Fibroblast of skin of right biceps (primary cell): ENCODE measurements at places on chromosomes 12 and 14.

DNA sequence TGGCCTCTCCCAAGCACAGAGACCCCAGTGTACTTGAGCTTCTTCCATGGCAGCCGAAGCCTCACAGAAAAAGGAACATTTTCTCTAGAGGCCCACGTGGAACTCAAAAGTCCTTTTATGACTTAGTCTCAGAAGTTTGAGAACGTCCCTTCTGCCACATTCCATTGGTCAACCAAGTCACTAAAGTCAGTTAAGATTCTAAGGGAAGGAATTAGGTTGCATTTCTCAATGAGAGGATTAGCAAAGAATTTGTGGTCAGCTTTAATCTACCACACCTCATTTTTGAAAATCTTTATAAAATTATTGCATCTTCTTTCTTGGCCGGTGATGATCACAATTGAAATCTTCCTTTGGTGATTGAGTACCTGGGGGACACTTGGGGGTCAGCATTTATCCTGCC, 279.9 kb upstream of the TBX3 start:
- no peak for DNase-seq

- DNase-seq, result no peak
Observed at GRCh38 chr14:87863047-87863446, 129.9 kb downstream of the GALC start.

GRCh38 chr12:75447691-75448393, 32.7 kb upstream of the GLIPR1 start:
- DNase-seq, result peak; percentile 55

- DNase-seq, result peak; percentile 12
Observed at GRCh38 chr14:90714811-90715210, 101.4 kb downstream of the TTC7B start.

GRCh38 chr12:11838403-11838802, 188.9 kb downstream of the ETV6 start:
- no peak for DNase-seq

DNA sequence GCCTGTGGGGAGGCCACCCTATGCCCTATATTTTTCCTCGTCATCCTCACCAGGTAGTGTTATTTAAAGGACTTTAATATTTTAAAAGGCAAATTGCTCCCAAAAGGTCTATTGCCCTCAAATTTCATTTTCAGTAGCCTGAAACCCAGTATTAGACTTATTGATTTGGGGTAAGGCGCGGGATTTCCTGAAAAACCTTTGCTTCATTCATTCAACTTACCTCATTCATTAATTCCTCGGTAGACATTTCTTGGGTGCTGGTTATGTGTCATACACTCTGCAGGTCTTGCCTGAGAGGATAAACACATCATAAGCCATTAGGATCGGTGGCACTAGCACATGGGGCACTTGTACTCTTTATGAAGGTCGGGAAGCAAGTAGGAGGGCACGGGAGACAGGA, 99.2 kb downstream of the ARF6 start:
- DNase-seq, result no peak

DNA sequence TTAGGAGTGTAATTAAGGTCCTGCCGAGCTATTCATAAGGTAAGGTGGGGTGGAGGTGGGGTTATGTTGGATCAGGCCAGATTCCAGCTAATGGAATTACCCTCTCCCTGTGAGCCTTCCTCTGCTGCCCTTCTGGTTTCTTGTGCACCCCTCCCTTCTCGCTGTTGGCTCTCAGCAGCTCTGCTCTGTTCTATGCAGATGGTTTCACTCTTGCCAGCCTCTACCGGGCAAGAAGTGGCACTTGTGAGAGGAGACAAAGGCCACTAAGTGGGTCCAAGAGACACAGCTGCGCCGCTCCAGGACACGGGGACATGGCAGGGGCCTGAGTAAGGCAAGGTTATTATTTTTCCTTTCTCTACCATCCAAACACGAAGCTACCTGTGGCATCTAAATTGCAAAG, 334.4 kb downstream of the EMP1 start:
- DNase-seq, result no peak

DNA sequence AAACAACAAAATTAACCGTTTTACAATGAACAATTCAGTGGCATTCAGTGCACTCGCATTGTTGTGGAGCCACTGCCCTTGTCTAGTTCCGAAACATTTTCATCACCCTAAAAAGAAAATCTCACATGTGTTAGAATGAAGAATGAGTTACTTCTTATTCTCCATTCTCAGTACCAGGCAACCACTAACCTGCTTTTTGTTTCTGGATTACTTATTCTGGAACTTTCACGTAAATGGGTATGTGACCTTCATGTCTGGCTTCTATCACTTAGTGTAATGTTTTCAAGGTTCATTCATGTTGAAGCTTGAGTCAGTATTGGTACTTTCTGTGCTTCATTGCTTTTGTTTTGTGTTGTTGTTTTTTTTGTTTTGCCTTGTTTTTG, 15.6 kb downstream of the RCOR1 start:
- no peak for DNase-seq

- DNase-seq, result peak; percentile 19
Observed at GRCh38 chr14:69287098-69288010, 27.4 kb downstream of the GALNT16 start.

GRCh38 chr12:93743999-93744689, 67.0 kb downstream of the CRADD start:
- DNase-seq, result no peak

- DNase-seq, result peak; percentile 36
Observed at GRCh38 chr12:32454075-32454474, 54.7 kb downstream of the FGD4 start.

DNA sequence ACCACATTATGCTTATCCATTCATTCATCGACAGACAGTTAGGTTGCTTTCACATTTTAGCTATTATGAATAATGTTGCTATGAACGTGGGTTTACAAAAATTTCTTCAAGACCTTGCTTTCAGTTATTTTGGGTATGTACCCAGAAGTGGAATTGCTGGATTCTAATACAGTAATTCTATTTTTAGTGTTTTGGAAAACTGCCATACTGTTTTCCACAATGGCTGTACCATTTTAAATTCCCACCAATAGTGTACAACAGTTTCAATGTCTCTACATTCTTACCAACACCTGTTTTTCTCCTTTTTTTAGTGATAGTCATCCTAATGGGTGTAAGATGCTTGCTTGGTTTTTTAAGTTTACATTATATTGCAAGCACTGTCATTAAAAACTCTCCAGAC, 147.5 kb downstream of the ZFP36L1 start:
- DNase-seq, result no peak

- no peak for DNase-seq
Observed at GRCh38 chr12:41940571-41940970, 204.1 kb downstream of the GXYLT1 start.

DNA sequence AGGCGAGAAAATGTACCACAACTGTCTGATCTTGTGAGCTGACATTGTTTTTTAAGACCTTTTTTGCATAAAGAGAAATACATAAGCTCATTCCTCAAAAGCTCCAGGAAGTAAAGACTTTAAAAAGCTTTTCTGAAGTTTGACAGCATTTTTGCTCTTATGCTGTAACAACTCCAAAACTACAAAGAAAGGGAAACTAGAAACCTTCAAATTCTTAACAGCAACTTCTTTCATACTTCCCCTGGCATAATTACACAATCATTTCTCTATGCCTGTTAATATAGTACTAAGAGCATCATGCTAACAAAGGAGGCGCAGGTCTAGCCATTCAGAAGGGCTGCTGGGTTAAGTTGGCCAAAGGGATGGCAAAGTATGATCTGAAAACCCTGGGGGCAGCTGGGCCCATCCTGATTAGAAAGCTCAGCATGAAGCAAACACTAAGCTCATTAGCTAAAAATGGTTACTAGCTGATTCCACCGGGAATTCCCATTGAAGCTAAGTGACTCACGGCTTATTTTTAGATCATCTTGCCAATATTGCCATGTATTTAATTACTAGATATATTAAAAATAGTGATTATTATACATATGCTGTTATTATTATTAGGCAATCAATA, 26.1 kb upstream of the ANP32D start:
- DNase-seq, result no peak

GRCh38 chr12:118059341-118060191, 1.4 kb downstream of the WSB2 start:
- DNase-seq, result peak; percentile 69

- DNase-seq, result peak; percentile 27
Observed at GRCh38 chr12:39905152-39905551, 200.7 kb downstream of the SLC2A13 start.

DNA sequence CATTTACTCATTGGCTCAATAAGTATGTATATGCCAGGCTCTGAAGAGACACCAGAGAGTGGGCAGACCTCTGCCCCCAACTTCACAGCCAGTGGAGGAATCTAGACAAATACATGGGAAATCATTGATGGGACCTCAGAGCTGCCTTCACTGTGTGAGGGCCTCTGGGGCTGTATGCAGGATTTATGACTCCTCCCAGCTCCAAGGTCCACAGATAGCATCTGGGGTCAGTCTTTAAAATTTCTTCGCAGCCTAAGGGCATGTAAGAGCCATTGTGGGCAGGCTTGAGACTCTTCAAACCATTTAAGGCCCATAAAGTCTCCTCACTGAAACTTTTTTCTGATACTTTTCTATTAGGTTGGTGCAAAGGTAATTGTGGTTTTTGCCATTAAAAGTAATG, 125.5 kb downstream of the SPTSSA start:
- no peak for DNase-seq

DNA sequence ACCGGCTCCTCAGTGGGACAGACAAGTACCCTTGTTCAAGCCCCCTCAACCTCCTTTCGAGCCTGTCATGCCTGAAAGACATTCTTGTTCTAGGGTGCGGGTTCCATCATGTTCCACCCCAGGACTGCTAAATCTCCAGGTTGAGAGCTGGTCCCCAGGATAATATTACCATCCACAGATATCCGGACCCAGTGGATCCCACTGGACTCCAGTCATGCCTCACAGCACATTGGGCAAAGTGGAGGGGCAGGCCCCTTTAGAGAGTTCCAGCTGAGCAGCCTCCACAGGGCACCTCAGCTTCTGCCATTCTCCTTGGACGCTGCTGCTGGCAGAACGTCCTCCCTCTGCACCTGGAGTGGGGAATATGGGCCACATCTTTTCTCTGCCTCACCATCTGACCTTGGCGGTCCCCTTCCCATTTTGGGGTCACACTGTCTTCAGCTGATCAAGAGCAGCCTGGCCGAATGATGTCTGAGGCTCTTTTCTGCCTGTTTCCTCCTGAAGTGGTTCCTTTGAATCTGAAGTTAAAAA, 137.4 kb downstream of the BCL11B start:
- DNase-seq, result no peak

- no peak for DNase-seq
Observed at GRCh38 chr14:101364503-101365328, 196.6 kb upstream of the DIO3 start.

GRCh38 chr12:130576371-130576816, 139.7 kb downstream of the RIMBP2 start:
- no peak for DNase-seq

DNA sequence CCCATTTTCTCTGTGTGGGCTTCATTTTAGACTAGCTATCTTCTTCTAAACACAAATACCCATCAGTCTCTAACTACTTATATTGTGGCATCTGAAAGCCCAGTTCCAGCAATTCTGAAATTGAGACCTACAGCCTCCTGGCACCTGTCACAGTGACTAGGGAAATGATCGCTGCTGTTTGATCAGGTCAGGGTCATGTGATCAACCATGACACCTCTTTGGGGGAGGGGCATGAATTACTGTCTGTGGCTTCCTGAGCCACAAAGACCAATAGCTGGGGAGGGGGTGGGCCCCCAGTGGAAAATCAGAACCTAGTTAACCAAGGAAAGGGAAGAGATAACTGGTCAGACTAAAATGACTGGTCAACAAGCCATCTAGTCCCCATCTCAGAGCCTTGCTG, 14.1 kb downstream of the WSCD2 start:
- no peak for DNase-seq

DNA sequence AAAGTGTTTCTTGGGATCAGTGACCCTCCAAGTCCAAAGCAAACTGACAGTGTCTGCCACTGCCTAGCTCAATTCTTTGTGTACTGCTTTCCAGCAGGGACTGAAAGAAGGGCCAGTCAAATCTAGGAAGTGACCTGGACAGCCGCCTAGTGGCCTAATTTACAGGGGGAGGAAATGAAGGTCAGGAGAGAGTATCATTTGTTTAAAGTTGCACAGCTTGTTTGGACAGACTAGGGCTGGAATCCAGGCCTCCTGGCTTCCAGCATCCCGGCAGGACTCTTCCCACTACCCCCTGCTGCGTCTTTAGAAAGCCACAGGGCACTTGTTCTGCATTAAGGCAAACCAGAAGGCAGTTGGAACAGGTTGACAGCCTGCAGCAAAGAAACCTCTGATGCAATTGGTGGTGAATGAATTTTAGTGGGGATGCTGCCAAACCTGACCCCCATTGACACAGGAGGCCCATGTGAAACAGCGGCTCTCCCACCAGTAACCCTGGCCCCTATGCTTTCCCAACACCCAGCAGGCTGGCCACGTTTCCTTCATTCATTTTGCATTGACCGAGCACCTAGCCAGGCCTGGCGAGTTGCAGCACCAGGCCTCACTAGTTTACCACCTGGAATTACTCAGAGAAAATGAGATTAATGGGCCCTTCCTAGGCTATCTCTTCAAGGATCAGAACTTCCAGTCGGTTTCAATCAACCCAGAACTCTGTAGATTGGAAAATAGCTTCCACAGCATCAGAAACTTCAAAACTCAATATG, 28.2 kb downstream of the GALNT16 start:
- peak; percentile 17 for DNase-seq

- DNase-seq, result no peak
Observed at GRCh38 chr12:53217931-53218307, 10.9 kb upstream of the ITGB7 start.

- peak; percentile 40 for DNase-seq
Observed at GRCh38 chr14:61388173-61388975, 67.0 kb downstream of the PRKCH start.

DNA sequence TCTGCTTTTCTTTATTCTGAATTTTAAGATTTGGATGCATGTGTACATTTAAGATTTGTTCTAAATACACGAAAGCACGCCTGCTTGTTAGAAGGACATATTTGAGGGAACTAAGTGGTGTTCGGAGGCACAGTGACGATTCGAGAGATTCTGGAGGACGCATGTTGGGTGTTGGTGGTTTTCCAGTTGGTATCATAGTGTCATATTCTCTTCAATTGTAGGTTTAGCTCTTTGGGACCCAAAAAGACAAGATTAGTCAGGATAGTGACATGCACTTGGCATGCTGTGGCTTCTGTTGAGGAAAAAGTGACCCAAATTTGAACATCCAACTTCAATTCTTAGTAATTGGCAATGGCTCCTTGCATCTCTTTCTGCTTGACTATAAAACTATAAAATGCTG, 30.1 kb downstream of the PRKCH start:
- no peak for DNase-seq

GRCh38 chr14:58626431-58626831, 11.3 kb upstream of the DACT1 start:
- DNase-seq, result peak; percentile 91

- no peak for DNase-seq
Observed at GRCh38 chr12:52425466-52425865, 8.7 kb downstream of the KRT75 start.
